ENCODE measurements at places on chromosomes 7 and 10. TPM values are rescaled to one million over a fixed set of nuclear protein-coding genes. Genes with fewer than 3 reads are reported as not detected.

TEX47 gene
- not detected for total RNA-seq

PKD2L1 gene
- not detected for total RNA-seq

INPP5A gene
- total RNA-seq = 12.8 TPM

SEC24C gene
- 66.4 TPM for total RNA-seq

STEAP1 gene
- total RNA-seq = 20.7 TPM

PRRT4 gene
- 0.85 TPM for total RNA-seq

TCF7L2 gene
- 3.9 TPM for total RNA-seq

NKX2-3 gene
- total RNA-seq = 0.19 TPM

All from SK-MEL-5 (cell line).